Activated T-helper 2 cell treated with anti-CD3 and anti-CD28 coated beads, Interferon-gamma antibody, Interleukin-2, Interleukin-4, amounts not matched to agents 10 μg/mL and 5 μg/mL and 100 μg/mL, durations not matched to agents 14 hours and 24 hours and 36 hours (primary cell): ENCODE measurements at places on chromosomes 2 and 18. TPM values are rescaled to one million over a fixed set of nuclear protein-coding genes. Genes with fewer than 3 reads are reported as not detected.

PROM2 gene
- total RNA-seq = 0.59 and 1.1 TPM in 2 replicates

ANKAR gene
- total RNA-seq = 4.0 and 4.1 TPM in 2 replicates

MAPRE3 gene
- total RNA-seq = 1.8 and 2.2 TPM in 2 replicates

GRCh38 chr2:157172239-157172638 is 85.3 kb upstream of the GALNT5 start:
- peaks cover 10% of the 10 kb centered on the region for H3K27me3 ChIP-seq
- no peak for DNase-seq
- H3K27ac ChIP-seq = no peak overlapping the region
- no peak overlapping the region for H3K4me3 ChIP-seq
- H3K36me3 ChIP-seq = no peaks in the 10 kb centered on the region

DNA sequence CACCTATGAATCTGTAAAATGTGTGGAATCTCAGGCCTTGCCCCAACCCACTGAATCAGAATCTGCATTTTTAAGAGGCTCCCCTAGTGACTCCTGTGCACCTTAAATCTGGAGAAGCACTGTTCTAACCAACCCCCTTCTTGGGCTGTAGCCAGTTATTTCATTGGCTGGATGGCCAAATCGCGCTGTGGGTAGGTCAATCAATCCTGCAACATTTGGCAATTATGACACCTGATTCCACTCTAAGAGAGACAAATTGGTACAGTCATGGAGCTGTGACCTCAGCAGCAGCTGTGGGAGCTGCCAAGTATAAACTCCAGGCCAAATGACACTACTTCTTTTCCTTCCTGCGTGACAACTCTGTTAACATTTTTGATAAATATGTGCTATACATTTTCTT is 208.7 kb downstream of the CLIP4 start:
- H3K4me3 ChIP-seq = no peak overlapping the region
- H3K4me1 ChIP-seq = peaks cover 13% of the 10 kb centered on the region
- DNase-seq = no peak
- peaks cover 11% of the 10 kb centered on the region for H3K27me3 ChIP-seq
- H3K27ac ChIP-seq = no peak overlapping the region

DNA sequence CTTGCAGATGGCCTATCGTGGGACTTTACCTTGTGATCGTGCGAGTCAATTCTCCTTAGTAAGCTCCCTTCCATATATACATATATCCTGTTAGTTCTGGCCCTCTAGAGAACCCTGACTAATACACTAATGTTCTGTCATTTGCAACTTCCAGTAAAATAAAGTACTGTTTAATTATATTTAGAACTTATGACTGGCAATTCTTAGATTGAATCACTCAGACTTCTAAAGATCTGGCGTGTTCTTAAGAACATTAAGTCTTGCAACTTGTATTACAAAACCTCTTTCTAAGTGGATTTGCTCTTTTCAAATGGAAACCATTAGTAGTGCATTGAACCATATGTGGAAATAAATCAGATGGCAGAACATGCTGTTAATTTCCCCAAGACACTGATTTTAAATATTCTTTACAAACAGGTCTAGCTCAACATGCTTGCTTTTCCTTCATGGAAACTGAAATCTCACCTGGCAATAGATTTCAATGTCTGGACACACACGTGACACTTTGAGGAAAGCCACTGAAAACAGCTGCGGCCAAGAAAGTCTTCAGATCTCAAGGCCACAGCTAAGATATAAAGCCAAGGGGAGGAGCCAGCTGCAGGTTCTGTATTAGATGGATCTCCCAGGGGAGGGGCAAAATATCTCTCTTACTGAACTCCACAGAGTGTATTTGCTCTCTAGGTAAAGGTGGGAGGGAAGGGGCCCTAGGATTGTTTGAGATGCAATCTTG is 50.6 kb downstream of the PMAIP1 start:
- DNase-seq = no peak
- peaks cover 37% of the 10 kb centered on the region for H3K4me1 ChIP-seq
- no peaks in the 10 kb centered on the region for H3K36me3 ChIP-seq
- H3K4me3 ChIP-seq = no peak overlapping the region
- peak overlapping the region; percentile 47 for H3K27ac ChIP-seq

DNA sequence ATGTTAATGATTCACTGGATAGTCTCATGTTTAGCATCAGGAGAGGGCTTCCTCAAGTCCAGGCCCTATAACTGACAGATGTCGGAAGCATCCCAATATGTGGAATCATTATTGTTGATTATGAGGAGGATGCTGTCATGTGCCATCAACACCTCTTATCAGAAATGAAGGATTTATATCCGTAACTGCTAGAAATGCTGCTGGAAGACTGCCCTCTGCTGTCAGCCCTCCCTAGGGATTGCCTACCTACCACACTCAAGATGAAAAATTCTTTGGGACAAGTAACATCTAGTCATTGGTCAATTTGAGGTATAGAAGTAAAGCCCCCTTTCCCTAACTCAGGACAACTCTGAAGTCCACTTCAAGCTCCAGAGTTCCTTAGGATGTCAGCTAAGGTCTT is 1166.5 kb upstream of the NXPH2 start:
- H3K4me1 ChIP-seq = no peaks in the 10 kb centered on the region
- no peak overlapping the region for H3K27ac ChIP-seq
- H3K27me3 ChIP-seq = no peaks in the 10 kb centered on the region

- no peak overlapping the region for H3K4me3 ChIP-seq
- H3K27ac ChIP-seq = no peak overlapping the region
- no peak for DNase-seq
- H3K36me3 ChIP-seq = no peaks in the 10 kb centered on the region
- H3K4me1 ChIP-seq = no peaks in the 10 kb centered on the region
Measured at GRCh38 chr2:46283693-46284092, 13.5 kb upstream of the EPAS1 start.

DNA sequence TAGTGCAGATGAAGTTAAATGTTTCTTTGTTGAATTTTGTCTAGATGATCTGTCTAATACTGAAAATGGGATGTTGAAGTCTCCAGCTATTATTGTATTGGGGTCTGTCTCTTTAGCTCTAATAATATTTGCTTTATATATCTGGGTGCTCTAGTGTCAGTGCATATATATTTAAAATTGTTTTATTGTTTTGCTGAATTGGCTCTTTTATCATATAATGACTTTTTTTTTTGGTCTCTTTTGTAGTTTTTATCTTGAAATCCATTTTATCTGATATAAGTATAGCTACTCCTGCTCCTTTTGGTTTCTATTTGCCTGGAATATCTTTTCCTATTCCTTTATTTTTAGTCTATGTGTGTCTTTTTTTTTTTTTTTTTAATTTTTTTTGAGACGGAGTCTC is 79.2 kb downstream of the COMMD1 start:
- no peak overlapping the region for H3K27ac ChIP-seq
- H3K4me3 ChIP-seq = no peak overlapping the region
- H3K36me3 ChIP-seq = no peaks in the 10 kb centered on the region
- H3K27me3 ChIP-seq = no peaks in the 10 kb centered on the region
- no peak for DNase-seq
- peaks cover 2% of the 10 kb centered on the region for H3K4me1 ChIP-seq

- H3K4me3 ChIP-seq = peak overlapping the region; percentile 86
- peaks cover 17% of the 10 kb centered on the region for H3K36me3 ChIP-seq
- peaks cover 51% of the 10 kb centered on the region for H3K4me1 ChIP-seq
- H3K27ac ChIP-seq = peak overlapping the region; percentile 94
- H3K27me3 ChIP-seq = no peaks in the 10 kb centered on the region
Measured at GRCh38 chr2:161243905-161244304, 64.3 kb upstream of the PSMD14 start.

DNA sequence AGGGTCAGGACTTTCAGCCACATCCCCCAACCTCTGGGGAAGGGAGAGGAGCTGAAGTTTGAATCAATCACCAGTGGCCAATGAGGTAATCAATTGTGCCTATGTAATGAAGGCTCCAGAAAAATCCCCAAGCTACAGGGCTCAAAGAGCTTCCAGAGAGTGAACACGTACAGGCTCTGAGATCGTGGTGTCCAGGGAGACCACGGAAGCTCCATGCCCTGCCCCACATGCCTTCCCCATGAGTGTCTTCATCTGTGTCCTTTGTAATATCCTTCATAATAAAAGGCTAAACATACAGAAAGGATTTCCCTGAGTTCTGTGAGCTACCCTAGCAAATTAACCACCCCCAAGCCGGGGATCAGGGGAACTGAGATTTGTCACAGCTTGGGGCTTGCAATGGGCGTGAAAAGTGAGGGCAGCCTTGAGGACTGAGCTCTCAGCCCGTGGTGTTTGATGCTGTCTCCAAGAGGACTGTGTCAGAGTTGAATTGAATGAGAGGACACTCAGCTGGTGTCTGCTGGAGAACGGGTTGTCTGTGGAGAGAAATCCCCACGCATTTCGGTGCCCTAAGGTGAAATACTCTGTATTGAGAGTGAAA is 25.5 kb upstream of the TUBB6 start:
- H3K36me3 ChIP-seq = no peaks in the 10 kb centered on the region
- DNase-seq = no peak
- no peak overlapping the region for H3K4me3 ChIP-seq

DNA sequence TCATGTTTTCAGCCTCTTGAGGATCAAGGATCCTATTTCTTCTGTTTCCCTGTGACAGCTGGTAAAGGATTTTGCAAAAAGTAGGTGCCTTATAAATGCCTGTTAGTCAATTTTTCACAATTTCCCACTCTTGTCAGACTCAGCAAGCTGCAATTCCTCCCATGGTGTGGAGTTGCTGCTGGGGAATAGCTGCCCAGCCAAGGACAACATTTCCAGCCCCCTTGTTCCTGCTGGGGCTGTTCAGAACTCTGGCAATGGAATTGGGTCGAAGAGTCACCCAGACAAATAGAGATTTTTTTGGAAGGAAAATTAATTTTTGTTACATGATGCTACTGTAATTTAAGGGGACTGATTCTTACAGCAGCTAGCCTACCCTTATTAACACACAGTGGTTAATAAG is 43.7 kb downstream of the FSHR start:
- no peaks in the 10 kb centered on the region for H3K4me1 ChIP-seq
- DNase-seq = no peak
- H3K36me3 ChIP-seq = no peaks in the 10 kb centered on the region
- H3K27ac ChIP-seq = no peak overlapping the region
- H3K27me3 ChIP-seq = no peaks in the 10 kb centered on the region
- H3K4me3 ChIP-seq = no peak overlapping the region

DNA sequence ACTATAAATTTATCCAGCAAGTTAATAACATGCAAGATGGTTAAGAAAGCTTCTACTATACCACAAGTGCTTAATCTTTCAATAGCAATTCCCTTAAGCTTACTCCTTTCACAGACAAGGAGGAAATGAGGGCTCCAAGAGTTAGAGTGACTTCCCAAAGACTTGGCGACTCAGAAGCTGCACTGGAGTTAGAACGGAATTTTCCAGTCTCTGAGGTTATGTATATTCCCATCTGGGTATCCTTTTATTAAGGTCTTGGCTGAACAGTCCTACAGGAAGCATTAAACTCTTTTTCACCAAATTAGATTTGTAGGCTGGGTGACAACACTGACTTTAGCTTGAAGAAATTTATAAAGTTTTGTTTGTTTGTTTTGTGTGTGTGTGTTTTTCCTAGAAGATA is 256.9 kb upstream of the DPP10 start:
- no peak overlapping the region for H3K27ac ChIP-seq
- peaks cover 2% of the 10 kb centered on the region for H3K4me1 ChIP-seq

DNA sequence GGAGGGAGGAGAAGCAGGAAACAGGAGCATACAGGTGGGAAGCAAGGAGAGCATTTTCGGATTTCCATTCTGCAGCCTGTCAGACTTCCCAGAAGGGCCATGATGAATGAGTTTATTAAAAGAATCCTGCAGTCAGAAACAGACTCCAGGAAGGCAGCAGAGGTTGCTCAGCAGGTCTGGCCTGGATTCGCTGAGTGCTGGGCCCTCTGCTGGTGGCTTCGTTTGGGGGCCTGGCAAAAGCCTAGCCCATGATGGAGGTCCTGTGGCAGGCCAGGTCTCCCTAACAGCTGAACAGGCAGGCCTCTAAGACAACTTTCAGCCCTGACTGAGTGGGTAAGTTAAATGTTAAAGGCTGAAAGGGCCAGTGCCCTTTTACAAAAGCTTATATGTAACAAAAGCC is 108.2 kb upstream of the CAPN13 start:
- H3K27ac ChIP-seq = no peak overlapping the region
- H3K4me3 ChIP-seq = no peak overlapping the region
- no peaks in the 10 kb centered on the region for H3K36me3 ChIP-seq
- no peak for DNase-seq
- no peaks in the 10 kb centered on the region for H3K4me1 ChIP-seq

DNA sequence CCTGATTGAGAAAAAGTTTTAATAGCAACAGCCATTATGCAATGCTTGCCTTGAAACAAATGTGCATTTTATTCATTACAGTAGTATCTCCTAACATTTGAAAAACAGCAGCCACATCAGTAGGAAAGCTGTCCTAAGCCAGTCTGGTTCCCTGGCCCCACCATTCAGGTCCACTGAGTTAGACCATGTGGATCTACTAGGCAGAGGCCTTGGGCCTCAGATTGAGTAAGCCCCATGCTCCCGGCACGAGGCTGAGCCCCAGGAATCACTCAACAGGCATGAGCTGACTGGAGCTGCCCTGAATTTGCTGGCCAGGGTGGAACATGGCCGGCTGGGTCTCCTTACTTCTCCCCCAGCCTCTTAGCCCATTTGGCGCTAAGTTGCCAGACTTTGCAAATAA is 103.4 kb downstream of the ZFP36L2 start:
- H3K36me3 ChIP-seq = peaks cover 47% of the 10 kb centered on the region
- H3K27ac ChIP-seq = no peak overlapping the region
- no peak overlapping the region for H3K4me3 ChIP-seq
- no peak for DNase-seq
- peaks cover 16% of the 10 kb centered on the region for H3K4me1 ChIP-seq
- H3K27me3 ChIP-seq = no peaks in the 10 kb centered on the region

DNA sequence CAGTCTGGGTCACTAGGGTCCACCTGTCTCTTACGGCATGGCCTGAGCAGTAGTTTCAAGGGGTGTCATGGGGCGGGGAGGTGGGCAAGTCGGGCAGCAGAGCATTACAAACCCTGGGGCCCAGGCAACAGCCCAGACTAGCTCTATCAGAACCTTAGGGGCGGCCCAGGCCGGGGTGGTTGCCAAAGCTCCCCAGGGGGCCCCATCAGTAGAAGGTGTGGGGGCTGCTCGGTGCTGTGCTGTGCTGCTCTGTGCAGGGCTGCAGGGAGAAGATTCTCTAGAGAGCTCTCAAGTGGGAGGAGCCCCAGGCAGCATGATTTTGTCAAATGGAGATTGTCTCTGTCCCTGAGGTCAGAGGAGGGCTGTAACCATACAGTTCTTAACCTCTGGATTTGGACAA is 36.4 kb upstream of the SLC14A1 start:
- H3K36me3 ChIP-seq = peaks cover 10% of the 10 kb centered on the region
- no peak for DNase-seq
